ENCODE measurements at places on chromosomes 1 and 21.
A peak's percentile ranks its signal among the peaks of the same experiment; 100 is the strongest.

DNA sequence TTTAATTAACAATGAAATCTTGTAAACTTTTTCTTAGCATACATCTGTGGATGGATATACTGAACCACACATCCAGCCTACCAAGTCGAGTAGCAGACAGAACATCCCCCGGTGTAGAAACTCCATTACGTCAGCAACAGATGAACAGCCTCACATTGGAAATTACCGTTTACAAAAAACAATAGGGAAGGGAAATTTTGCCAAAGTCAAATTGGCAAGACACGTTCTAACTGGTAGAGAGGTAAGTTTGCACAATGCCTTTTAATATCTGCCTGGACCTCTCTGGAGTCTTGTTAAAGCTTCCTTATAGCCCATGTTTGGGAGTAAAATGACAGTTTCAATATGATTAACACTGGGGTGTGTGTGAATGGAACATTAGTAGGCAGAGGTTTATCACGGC is 51.4 kb downstream of the MARK1 start:
- DNase-seq, result no peak

DNA sequence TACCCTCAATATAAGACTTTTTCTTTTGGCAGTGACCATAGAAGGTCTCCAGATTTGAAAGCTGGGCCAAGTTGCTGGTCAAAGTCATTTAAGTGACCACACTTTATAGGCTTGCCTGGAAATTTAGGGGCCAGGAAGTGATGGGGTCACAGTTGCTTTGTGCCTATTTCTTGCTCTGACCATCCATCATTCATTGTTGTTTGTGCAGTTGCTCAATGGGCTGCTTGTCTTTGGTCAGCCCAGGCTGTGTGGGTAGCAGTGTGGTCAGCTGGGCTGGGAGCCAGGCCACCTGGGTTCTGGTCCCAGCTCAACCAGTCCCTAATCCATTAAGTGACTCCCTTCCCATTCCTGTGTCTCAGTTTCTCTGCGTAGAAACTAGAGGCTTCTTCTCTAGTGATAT is 2.1 kb upstream of the OTUD7B start:
- DNase-seq, result no peak

GRCh38 chr1:5974631-5975030 is 17.6 kb downstream of the NPHP4 start:
- no peak for DNase-seq

DNA sequence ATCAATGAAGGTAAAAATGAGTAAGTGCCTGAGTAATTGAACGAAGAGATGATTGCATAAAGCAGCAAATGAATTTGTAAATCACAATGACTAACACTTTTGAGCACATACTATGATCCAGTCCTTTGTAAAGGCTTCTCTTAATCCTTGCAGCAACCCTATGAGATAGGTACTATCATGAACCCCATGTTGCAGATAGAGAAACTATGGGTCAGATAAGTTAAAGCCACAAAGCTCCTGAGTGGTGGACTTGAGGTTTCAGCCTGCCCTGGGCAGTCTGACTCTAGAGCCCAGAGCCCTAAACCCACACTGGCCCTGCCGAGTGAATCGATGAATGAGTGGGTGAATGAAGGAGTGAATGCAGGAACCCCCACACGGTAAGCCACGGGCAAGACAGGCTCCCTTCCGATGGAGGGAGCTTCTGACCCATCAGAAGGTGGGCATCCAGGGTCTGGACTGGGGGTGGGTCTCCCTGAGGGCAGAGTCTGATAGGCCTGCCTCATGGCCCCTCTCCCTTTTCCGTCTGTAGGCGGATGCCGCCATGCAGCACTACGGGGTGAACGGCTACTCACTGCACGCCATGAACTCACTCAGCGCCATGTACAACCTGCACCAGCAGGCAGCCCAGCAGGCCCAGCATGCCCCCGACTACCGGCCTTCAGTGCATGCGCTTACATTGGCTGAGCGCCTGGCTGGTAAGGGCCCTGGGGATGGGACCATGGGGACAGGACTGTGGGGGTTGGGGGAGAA is 17.0 kb downstream of the DMBX1 start:
- DNase-seq, result no peak

- DNase-seq, result no peak
Measured at GRCh38 chr1:206799311-206799710, 27.0 kb upstream of the IL10 start.

- no peak for DNase-seq
Measured at GRCh38 chr1:13737398-13737797, 37.4 kb downstream of the PRDM2 start.

- peak; percentile 74 for DNase-seq
Measured at GRCh38 chr1:24727501-24728216, 17.6 kb upstream of the CLIC4 start.

- no peak for DNase-seq
Measured at GRCh38 chr1:86151427-86151826, 5.1 kb downstream of the COL24A1 start.

GRCh38 chr1:24202556-24202955 is 15.5 kb upstream of the IFNLR1 start:
- DNase-seq, result no peak

- DNase-seq, result no peak
Measured at GRCh38 chr1:235624721-235625333, 24.8 kb downstream of the GNG4 start.

DNA sequence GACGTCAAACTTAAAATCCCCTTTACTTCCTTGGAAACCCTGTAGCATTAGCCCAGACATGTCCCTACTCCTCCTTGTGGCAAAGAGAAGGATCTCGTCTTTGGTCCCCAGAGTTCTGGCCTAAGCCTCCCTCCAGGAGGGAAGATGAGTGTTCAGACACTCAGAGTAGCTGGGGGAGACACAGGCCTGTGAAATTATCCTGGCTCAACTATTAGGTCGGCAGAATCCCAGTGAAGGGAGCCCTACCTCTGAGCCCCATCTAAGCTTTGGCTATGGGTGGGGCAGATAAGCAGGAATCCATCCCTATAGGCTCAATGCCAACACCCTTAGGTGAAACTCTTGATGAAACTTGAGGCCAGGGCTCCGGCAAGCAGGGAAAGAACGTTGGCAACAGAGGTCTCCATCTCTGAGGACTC is 1.7 kb upstream of the SFN start:
- DNase-seq, result no peak

GRCh38 chr1:9586147-9586766 is 2.5 kb upstream of the TMEM201 start:
- no peak for DNase-seq

- DNase-seq, result no peak
Measured at GRCh38 chr1:200954434-200954833, 59.7 kb downstream of the INAVA start.

DNA sequence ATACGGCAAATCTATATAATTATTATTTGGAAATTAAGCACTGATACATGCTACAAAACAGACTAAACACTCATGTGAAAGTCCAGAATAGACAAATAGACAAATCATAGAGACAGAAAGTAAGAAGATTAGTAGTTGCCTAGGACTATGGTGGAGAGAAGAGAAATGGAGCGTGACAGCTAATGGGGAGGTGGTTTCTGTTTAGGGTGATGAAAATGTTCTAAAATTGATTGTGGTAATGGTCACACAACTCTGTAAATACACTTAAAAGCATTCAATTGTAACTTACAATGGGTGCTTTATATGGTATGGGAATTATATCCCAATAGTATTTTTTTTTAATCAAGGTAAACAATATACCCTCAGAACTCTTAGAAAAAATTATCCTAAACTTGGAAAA is 20.4 kb upstream of the ITLN2 start:
- no peak for DNase-seq

DNA sequence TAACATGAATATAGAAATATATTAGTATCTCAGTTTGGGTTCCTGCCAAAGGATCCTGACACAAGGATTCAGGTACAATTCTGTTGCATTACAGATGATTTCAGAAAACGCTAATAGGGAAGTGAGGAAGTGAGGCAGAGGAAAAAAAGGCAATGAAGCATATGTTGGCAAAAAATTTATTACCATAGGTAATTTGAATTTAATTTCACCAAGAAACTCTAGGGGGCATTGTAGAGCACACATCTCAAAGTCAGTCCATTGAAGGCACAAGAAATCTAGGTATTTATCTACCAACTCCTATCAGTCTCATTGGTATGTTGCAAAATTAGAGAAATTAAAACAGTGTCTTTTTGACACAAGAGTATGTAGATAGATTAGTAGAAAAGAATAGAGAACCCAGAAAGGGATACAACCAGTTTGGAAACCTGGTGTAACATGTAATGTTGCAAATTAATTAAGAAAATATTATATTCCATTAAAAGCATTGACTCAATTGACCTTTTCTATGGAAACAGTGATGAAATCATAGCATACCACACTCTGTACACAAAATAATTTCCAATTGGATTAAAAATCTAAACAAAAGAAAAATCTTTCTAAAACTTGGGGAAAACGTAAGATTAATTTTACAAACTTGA is 104.9 kb upstream of the SNX7 start:
- DNase-seq, result peak; percentile 3

- no peak for DNase-seq
Measured at GRCh38 chr1:53629101-53629691, 109.8 kb downstream of the GLIS1 start.

- no peak for DNase-seq
Measured at GRCh38 chr1:215545096-215545495, 22.0 kb upstream of the KCTD3 start.

- DNase-seq, result no peak
Measured at GRCh38 chr1:238281418-238281817, 390.7 kb upstream of the ZP4 start.

- DNase-seq, result no peak
Measured at GRCh38 chr1:67937010-67937409, 103.7 kb upstream of the GNG12 start.

DNA sequence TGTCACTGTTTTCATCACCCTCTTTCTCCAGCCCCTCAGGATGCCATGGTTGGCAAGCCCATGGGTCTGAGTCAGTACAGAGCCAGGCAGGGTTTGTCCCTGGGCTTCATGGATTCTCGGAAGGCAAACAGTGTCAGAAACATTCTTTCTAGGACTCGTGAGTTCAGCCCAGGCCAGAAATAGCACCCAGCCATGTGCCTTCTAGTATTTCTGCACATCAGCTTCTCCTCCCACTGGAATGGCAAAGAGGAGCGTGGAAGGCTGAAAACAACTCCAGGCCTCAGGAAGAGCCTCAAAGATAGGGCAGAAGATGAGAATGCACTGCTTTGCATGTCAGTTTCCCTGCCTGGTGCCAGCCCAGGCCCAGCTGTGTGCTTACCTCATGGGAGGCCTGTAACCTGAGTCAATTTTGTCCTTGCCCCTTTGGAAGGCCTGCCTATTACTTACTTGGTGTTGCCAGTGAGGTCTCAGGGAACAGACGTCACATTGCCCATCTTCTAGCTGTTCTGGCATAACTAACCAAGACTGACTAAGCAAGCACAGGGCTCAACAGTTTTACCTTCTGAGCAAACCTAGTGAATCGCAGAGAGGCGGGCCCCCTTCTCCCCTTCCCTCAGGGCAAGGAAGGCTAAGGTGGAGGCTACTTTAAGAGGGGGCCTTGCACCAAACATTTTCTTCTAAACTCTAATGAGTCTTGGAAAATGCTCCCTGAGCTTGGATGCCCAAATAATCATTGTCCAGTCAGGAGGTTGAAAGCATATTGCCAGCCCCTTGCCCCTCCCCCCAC is 42.4 kb downstream of the GLUL start:
- DNase-seq, result no peak

DNA sequence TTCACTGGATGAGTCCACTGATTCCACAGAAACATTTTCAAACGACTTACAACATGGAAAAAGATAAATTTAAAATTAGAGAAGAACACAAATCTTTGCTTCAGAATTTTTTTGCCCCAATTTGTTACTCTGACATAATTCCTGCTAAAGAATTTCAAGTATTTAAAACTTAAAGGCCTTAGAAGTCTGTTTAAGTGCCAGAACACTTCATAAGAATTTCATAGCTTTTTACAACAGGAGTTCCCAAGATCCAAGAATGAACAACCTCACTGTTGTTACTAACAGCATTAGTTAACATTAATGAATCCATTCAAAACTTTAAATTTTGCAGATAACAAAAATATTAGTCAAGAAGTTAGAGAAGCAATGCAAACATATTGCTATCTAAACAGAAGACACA is 31.7 kb downstream of the ARHGAP29 start:
- no peak for DNase-seq

GRCh38 chr21:42508371-42508770 is 5.3 kb upstream of the SLC37A1 start:
- no peak for DNase-seq

DNA sequence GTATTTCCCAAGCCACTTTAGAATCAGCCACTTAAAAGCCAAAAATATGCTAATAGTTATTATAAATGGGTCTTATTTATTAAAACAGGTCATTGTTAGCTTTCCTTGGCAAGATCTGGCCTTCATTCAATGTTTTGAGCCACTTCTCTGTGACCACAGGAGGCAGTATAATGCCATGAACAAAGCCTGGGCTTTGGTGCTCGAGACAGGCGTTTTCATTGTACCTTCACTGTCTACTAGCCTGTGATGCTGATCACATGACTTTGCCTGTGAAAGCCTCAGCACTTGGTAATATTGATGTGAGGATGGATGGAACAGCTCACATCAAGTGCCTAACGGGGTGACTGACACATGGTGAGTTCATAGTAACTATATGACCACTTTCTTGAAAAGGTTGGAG is 217.0 kb downstream of the RWDD3 start:
- DNase-seq, result no peak

GRCh38 chr1:29805896-29806160 is 569.5 kb downstream of the PTPRU start:
- DNase-seq, result no peak

DNA sequence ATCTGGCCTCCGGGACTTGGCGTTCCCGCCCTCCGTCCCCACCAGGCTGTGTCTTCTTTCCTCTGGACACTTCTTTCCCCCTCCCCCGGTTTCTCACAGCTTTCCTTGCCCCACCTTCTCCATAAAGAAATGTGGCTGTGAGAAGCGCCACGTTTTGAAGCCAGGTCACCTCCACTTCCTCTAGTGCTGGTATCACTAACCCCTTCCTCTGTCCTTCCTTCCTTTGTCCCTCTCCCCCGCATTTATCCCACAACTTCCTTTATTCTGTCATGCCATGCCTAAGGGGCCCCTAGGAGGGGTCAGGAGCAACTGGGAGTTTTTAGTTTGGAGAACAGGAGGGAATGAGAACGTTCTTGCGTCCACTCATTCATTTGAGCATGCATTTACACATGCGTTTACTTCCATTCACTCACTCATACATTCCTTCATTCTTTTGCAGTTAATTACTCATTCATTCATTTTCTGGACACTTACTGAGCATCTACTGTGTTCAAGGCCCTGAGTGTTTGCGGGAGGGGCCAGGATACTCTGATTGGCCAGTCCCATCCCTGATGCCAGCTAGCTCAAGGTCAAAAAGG is 5.0 kb upstream of the ACOT11 start:
- no peak for DNase-seq

GRCh38 chr1:234724516-234725176 is 114.7 kb upstream of the IRF2BP2 start:
- DNase-seq, result no peak
